Activated T-cell treated with anti-CD3 and anti-CD28 coated beads, Interleukin-2, amount 50 U/mL, for 72 hours (primary cell): ENCODE measurements at places on chromosomes 16 and 17. TPM values are rescaled to one million over a fixed set of nuclear protein-coding genes. Genes with fewer than 3 reads are reported as not detected.
A peak's percentile ranks its signal among the peaks of the same experiment; 100 is the strongest.

GRCh38 chr17:39194089-39194984 lies 3.1 kb downstream of the CACNB1 start:
- no peak for DNase-seq

DNA sequence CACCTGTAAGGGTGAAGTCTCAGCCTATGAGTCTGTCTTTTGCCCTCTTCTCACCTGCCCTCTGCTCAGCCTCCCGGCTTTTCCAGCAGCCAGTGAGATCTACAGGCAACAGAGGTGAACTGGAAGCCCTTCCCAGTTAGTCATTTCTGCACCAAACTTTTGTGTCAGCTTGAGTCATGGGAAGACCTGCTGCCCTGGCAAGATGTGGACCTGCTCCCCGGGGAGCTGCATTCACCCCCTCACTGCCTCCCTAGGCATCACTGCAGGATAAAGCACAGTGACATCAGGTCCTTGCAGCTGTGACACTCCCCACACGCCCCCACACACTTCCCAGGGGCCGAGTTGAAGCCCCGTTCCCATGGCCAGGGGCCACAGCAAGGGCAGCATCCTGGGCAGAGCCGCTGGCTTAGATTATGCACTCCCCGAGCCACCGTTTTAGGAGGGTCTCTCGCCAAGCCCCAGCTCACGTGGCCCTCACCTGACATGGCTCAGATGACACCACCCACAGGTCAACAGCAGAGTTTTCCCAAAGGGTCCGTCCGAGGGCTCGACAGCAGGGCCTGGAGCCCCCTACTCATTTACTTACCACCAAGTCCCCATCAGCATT lies 6.5 kb upstream of the ABR start:
- DNase-seq = no peak

DNA sequence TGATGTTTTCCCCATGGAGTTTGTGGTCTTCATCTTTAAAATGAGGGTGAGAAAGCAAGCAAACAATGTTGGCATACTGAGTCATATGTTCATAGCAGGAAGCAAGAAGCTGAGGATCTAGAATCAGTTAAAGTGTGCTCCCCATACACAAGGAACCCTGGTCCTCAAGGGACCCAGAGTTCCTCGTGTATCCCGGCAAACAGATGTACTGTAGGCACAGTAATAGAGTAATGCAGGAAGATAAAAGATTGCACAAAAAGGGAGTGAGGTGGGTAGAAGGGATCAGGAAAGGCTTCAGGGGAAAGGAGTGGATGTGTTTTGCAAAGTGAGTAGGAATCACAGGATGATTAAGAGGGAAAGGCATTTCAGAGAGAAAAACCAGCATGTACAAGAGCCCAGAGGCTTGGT lies 412.3 kb upstream of the CDH11 start:
- DNase-seq = no peak

- DNase-seq = no peak
Measured at GRCh38 chr17:73151916-73152632, 12.7 kb upstream of the SSTR2 start.

DNA sequence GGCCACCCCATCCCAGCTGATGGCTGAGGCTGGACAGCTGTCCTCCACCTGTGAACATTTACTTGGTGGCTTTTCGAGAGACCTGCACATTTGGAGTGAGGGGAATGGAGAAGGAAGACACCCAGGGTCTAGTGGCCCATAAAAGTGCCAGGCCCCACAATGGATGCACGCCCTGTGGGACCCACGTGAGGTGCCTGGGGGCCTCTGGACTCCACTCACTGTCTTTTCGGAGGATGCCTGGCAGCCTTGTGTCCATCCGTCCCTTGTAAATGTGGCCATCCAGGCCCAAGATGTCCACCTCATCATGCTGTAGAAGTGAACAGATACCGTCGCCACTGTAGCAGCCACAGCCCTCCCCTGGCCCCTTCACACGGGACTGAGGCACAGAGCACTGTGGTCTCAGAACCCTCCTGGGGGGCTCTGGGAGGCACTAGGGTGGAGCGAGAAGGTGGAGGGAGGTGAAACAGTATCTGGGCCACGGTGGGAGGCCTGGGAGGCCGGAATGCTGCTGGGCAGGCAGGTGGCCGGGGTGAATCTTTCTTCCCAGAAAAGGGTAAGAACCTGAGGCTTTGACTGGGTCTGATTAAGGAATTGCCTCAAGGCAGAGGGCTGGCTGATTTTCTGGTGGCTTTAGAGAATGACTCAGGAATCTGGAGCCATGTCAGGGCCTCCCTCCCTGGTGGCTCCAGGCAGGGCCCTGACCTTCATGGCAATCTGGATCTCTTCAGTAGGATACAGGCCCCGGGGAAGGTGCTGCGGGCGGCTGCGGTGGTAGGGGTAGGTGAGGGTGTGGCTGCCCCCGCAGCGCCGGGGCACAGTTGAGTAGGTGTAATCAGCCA lies 11.5 kb downstream of the UBALD2 start:
- no peak for DNase-seq

GRCh38 chr16:12771341-12771798 lies 32.3 kb downstream of the CPPED1 start:
- DNase-seq = no peak

DNA sequence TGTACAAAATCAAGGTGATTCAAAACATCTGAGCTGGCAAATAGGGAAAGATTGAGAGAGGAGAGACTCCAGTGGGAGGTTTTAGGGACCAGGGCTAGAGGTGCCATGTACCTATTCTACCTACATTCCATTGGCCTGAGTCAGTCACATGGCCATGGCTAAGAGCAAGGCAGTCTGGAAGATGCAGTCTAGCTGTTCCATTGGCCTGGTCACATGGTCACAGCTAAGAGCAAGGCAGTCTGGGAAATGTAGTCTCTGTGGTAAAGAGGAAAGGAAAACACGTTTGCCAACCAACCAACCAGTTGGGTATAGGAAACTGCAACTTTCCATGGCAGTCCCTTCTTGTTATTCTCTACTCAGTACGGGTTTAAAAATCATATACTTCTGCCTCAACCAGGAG lies 369.1 kb downstream of the XYLT1 start:
- no peak for DNase-seq

DNA sequence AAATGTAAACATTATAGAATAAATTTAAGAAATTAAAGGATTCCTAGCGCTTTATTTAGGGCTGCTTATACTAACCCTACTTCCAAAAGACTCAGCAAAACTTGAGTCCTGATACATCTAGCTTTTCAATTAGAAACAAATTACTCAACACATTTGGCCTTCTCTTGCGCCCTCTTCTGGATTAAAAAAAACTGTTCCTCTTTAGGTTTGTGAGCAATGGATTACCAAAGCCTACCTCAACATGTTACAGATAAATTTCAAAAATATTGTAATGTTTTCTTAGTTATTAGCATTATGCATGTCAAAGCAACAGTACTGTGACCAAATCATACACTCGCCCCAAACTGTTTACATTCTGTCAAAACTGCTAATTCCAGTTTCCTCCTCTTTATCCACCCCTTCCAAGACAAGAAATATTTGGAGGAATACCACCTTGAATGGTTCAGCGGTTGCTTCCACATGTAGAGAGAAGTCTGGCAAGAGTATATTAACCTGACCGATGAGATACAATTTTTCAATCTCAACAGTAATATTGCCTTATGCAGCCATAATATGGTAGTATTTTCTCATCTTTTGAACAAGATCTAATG lies 2.7 kb downstream of the NUFIP2 start:
- peak; percentile 50 for DNase-seq

DNA sequence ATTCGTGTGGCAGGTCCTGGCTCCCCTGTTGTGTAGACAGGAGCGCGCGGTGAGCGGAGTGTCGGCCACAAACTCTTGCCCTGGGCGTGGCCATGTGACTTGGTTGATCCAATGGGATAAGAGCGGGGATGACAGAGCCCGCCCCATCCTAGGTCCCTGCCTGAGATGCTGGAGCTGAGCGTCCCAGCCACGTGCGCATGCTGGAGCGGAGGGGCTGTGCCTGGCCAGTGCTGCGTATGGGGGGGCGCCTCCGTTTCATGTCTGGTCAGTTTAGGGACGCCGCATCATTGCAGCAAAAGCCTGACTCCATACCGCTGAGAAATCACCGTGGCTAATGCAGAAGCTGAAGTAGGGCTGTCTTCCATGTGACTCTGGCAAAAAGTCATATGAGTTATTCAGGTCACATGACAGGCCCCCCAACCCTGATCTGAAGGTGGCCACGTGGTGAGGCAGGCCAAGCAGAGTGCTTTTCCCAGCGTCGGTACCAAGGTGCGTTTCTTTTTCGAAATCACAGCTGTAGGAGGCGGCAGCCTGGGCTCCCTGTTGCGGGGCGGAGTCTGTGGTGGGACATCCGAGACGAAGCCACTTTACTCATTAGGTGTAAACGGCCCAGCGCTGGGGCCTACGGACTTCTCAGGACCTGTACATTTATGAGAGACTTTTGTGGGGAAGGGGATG lies 22.5 kb downstream of the HSBP1 start:
- no peak for DNase-seq

GRCh38 chr16:12160815-12161550 lies 184.4 kb downstream of the SNX29 start:
- DNase-seq = peak; percentile 3

DNA sequence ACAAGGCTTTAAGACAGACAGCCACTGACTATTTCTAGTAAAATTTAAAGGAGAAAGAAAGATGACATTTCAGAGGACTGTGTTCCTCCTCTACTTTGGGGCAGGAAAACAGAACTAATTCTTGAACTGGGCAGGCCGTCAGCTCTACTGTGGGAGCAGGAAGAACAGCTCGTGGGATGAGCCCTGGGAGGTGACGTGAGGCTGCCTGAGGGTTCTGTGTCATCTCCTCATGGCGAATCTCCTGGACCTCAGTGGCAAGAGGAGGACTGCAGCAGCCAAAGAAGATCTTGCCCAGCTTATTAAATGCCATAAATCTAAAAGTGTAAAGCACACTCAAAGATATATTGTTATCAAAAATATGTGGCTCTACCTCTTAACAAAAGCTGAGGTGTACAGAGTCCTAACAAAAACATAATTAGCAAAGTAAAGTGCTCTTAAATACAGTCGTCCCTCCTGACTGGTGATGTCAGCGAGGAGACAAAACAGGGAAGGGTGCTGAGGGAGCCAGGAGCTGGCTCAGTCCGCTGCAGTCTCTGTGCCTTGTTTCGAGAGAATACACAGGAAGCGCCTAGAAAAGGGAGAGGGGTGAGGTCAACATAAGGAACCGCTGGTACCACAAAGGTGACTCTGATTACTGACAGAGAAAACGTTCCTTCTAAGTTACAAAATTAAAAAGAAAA lies 58.0 kb downstream of the CREBBP start:
- no peak for DNase-seq

DNA sequence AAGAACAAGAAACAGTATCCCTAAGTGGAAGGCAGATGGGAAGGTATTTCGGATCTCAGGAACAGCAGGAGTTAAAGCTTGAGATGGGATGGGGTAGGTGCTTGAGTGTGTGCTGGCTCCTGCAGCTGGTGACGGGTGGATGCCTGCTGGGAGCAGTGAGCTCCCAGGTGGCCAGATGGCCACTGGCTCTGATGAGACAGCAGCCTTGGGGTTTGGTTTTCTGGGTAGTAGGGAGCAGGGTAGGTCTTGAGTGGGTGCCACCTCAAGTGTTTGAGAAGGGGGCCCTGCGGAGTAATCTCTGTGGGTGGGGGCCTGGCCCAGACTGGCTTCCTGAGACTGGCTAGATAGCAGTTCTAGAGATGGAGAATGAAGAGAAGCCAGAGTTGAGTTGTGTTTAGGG lies 10.3 kb downstream of the EPN2 start:
- DNase-seq = no peak

GRCh38 chr16:2031081-2031577 lies 4.4 kb downstream of the NHERF2 start:
- no peak for DNase-seq

- no peak for DNase-seq
Measured at GRCh38 chr17:71919186-71919585, 201.6 kb upstream of the SOX9 start.

GRCh38 chr16:69243479-69243878 lies 56.5 kb downstream of the SNTB2 start:
- DNase-seq = no peak

DNA sequence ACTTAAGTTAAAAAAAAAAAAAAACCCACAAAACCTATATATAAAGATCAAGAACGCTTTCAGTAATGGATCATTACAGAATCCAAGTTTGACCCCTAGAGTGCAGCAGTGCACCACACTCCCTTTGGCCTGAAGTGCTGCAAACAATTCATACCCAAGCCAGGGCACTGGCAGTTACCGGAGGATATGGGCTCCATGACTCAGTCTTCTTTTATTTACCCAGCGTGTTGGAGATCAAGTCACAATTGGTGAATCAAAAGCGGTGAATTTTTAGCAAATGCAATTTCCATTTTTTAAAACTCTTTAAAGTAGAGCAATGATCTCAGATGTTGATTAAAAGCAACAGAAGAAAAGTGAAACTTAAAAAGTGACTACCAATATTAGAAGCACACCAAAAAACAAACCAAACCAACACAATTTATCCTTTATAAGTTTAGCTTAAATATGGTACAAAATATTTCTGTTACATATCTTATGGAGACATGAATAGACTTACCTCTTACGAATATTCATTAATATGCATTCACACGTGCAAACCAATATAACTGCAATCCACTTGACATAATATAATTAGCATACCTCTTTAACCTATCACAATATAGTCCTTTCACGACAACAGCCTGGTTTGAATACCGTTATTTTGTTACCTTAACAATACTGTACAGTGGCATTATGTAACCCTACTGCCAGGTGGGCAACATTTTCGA lies 46.3 kb downstream of the ZNF652 start:
- DNase-seq = peak; percentile 81

- peak; percentile 3 for DNase-seq
Measured at GRCh38 chr17:83195330-83196023, 116.1 kb downstream of the METRNL start.

DNA sequence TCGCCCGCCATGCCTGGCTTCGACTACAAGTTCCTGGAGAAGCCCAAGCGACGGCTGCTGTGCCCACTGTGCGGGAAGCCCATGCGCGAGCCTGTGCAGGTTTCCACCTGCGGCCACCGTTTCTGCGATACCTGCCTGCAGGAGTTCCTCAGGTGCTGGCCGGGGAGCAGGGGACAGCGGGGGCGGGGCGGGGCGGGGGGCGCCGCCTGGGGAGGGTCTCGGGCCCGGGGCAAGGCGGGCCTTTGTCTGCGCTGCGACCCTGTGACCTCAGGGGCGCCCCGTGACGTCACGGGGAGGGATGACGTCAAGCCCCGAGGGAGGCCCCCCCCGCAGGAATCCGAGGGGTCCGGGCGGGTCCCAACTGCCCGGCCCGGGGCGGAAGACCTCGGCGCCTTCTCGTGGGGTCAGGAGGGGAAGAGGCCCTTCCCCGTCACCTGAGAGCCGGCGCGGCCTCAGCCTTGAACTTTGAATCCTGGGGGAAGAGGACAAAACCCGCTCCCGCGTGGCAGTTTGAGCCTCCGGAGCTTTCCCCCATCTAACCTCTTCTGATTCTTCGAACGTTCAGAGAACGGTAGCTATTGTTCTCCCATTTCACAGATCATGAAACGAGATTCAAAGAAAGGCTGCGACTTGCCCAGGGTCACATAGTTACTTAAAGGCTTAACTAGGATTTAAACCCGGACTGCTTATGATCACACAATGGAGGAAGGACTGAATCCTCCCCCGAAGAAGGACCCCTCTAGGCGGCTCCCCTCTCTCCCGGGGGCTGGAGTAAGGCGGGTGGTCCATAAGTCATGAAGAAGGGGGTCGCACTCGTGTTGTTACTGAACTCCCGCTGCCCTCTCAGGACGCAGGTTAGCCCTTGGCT lies 527 bp downstream of the TRAF4 start:
- DNase-seq = peak; percentile 49

PPP1R27 gene
- total RNA-seq = not detected

NLGN2 gene
- total RNA-seq = 17.4 TPM

PRAC1 gene
- not detected for total RNA-seq

TM4SF5 gene
- not detected for total RNA-seq

TBC1D3 gene
- not detected for total RNA-seq

HIGD1B gene
- total RNA-seq = not detected

CCL5 gene
- total RNA-seq = 178 TPM

TMEM238L gene
- not detected for total RNA-seq

SP6 gene
- total RNA-seq = 0.28 TPM

B9D1 gene
- total RNA-seq = 2.4 TPM

KRT36 gene
- not detected for total RNA-seq
